Left ventricle myocardium inferior (tissue), 1 donor: ENCODE measurements at places on chromosomes 3 and 15.

DNA sequence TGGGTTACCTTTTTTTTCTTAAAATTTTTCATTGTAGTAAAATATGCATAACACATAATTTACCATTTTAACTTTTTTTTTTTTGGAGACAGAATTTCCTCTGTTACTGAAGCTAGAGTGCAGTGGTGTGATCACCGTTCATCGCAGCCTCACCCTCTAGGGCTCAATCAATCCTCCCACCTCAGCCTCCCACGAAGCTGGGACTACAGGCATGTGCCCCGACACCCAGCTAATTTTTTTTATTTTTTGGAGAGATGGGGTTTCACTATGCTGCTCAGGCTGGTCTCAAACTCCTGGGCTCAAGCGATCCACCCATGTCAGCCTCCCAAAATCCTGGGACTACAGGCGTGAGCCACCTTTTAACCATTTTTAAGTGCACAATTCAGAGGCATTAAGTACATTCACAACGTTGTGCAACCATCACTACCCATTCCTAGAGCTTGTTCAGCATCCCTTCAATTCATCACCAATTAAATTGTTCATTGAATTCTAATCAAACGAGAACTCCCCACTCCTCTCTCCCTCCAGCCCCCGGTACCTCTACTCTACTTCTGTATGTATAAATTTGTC lies 44.6 kb downstream of the BHLHE40 start:
- no peak for DNase-seq

DNA sequence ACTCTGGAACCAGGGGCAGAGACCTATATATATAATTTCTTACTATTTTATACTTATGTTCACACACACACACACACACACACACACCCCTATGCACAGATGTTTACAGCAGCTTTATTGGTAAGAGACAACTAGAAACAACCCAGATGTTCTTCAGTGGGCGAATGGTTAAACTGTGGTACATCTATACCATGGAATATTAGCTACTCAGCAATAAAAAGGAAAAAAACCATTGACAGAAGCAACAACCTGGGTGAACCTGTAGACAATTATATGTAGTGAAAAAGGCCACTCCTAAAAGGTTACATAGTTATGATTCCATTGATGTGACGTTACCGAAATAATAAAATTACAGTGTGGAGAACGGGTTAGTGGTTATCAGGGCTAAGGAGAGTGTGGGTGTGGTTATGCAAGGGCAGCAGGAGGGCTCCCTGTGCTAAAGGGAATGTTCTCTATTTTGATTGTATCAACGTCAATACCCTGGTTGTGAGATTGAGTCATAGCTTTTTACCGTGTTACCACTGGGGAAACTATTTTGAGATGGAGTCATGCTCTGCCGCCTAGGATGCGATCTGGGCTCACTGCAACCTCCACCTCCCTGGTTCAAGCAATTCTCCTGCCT lies 85.5 kb downstream of the FLNB start:
- no peak for DNase-seq

DNA sequence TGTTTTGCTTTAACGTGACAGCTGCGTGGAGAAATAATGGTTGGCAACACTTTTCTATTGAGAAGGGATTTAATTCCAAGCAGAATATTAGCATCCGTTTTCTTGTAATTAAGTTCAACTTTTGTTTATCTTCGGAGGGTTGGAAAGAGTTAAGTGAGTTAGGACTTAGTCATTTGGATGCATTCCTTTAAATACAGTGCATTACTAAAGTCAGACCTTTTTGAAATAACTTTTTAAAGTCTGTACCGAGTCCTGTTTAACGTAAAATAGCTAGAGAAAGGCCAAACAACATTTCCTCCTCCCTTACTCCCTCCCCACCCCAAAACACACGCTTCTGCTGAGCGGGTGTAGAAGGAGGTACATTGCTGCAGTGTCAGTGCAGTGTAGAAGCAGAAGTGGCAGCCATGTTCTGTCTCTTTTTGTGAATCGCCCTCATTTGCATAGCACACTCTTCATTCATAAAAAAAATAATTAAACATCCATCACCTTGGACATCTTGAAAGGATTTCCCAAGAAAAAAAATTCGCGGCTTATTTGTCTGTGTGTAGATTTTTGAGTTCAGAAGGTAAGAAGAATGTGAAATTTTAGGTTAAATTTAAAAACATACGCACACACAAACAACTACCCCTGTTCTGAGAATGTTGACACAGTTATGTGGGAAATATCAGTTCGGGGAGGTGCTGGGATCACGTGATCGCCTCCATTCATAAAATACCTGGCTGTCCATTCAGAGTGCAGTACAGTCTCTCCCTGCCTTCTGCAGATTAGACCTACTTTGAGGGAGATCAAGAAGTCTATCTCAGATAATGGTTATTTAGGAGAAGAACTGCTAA lies 1.6 kb downstream of the SPRED1 start:
- DNase-seq, result no peak

DNA sequence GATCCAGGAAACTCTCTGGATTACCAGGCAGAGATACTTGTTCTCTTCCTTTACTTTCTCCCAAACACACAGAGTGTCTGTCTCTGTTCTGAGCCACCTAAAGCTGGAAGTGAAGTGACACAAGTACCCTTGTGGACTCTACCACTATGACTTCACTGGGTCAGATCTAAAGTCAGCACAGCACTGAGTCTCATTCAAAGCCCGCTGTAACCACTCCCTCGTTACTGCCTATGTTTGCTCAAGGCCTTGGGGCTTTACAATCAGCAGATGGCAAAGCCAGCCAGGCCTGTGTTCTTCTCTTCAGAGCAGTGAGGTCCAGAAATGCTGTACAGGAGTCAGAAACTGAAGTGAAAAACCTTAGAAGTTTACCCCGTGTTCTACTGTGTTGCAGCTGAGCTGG lies 588.3 kb upstream of the SEMA6D start:
- DNase-seq, result no peak

DNA sequence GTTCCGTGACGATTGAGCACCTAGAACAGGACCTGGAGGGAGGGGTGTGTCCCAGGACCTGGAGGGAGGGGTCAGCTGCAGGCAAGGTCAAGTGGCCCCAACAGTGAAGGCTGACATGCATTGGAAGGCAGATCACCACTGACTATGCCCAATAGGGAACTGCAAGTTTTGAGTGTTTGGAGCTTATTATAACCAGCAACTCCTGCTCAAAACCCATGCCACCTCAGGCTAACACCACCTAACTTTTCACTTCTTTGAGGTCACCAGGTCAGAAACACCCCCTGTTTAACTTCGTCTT lies 93.1 kb downstream of the MYLK start:
- DNase-seq, result no peak

GRCh38 chr15:60554494-60554893 lies 75.6 kb upstream of the ICE2 start:
- DNase-seq, result no peak

GRCh38 chr3:67094167-67094566 lies 96.1 kb downstream of the KBTBD8 start:
- DNase-seq, result no peak

GRCh38 chr3:151673974-151674373 lies 59.8 kb upstream of the AADACL2 start:
- no peak for DNase-seq

- no peak for DNase-seq
These were observed 458.1 kb upstream of the NR2F2 start for GRCh38 chr15:95872366-95872771.

DNA sequence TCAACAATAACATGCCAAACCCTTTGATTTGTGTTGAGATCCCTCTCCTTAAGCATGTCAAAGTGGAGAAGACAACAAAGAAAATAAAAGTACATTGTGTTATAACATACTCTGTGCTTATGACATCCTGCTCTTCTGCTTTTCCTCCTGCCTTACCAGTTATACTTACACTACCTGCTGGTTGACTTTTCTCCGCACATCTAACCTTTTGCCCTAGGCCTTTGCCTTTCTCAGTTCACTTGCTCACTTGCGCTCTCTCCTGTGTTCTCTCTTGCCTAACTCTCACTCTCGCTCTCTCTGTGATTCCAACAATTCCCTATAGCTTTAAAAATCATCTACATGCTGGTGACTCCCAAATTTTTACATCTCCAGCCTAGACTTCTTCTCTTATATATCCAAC lies 5.7 kb downstream of the DNAH12 start:
- no peak for DNase-seq

DNA sequence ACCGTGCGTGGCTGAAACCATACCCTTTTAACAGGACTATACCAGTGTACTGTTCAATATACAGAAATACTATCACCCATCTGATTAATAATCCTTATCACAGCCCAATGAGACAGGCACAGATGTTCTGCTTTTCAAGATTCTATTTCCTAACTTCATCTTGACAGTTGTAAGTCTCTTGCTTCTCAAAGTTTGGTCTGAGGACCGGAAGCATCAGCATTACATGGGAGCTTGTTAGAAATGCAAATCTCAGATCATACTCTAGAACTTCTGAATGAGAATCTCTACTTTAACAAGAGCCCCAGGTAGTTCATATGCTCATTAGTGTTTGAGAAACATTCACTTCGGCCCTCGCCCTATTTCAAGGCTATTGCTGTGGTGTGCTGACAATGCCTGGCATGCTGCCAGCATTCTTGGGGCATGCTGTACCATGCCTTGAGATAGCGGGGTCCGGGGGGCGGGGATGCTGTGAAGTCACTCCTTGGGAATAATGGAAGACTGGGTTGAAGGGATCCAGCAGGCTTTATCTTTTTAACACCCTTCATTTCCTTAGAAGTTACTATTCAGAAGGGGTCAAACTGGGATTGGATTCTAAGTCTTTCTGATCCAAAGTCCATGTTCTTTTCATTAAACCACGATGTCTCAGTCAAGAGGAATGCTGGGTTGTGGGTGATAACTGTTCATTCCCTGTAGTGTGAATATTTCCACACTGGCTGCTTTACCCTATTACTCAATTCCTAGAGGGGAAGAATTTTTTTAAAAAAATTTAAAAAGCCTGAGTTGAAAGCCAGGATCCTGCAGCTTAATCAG lies 194.7 kb downstream of the LPP start:
- peak; percentile 84 for DNase-seq

DNA sequence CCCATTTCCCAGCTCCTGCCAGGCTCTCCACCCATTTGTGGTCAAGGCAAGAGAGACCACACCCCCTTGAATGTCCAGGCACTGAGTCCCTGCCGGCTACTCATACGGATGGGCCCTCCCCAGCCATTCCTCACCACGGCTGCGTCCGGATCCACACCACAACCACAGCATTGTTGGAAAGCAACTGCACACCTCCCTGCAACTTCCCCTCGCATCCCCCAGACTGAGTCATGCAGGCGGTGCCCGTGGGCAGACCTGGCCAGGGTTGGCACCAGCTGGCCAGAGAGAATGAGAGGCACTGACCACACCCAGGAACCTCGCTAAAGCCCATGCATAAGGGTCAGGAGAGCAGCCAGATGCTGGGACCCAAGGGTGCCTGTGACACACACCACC lies 30.5 kb downstream of the LOXL1 start:
- no peak for DNase-seq

DNA sequence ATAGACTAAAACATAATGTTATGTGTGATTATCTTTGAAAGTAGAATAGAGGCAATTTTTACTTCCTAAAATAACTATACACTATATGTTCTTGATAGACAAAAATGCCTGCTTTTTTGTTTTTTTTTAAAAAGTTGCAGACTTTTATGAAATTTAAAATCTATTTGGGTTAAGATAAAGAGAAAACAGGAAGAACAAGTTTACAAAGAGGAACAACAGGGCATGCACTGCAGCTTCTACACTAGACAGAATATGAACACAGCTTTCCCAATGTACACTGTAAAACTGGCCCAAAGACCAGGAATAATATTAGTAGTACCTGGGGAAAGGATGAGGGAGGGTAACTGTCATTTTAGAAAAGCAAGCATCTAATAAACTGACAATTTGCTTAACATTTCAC lies 53.7 kb downstream of the NR1I2 start:
- no peak for DNase-seq

DNA sequence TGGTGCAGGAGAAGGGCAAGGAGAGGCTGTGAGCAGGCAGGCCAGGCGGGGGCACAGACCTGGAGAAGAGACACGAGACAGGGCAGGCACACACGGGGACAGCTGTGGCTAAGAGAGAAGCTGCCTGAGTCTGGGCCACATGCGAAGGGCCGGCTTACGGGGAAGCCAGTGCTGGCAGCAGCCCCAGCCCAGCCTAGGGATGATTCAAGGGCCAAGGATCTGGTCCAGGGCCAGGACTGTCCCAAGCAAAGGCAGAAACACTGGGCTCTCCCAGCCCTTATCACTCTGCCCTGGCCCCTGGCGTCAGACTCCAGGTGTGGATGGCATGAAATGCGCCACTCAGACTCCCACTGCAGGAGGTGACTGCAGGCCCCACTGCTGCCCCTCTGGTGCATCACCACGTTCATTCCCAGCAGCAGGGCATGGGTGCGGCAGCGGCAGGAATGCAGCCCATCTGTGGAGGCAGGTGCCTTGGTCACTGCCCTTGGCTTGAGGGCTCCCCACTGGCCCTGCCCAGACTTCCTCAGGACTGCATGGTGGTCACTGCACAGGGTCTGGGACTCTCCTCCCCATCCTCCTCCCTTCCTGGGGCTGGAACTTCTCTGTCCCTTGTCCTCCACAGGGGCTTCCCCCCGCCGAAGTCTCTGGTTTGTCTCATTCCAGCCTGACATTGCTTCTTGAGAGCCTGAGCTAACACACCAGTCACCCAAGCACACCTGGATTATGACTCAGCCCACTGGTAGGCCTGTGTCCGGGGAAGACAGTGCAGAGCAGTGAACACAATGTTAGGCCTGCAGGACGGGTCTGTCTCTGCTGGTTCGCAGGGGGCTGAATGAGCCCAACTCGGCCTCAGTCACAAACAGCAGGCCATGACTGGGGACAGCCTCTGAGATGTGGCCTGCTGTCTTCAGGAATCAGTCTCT lies 69.3 kb downstream of the TBC1D2B start:
- peak; percentile 80 for DNase-seq

DNA sequence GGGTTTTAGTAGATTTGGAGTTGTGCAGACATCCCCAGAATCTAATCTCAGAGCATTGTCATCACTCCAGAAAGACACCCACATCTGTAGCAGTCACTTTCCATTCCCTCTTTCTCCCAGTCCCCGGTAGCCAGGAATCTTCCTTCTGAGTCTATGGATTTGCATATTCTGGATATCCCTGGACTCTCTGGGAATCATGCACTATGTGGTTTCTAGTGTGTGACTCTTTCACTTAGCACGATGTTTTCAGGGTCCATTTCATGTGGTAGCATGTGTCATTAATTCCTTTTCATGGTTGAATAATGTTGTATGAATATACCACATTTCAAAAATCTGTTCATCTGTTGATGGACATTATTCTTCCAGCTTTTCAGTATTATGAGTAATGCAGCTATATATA lies 29.3 kb downstream of the FBLN2 start:
- no peak for DNase-seq

GRCh38 chr15:41927536-41927935 lies 33.7 kb upstream of the SPTBN5 start:
- no peak for DNase-seq

- DNase-seq, result no peak
These were observed 8.3 kb downstream of the STARD5 start for GRCh38 chr15:81315452-81316175.

DNA sequence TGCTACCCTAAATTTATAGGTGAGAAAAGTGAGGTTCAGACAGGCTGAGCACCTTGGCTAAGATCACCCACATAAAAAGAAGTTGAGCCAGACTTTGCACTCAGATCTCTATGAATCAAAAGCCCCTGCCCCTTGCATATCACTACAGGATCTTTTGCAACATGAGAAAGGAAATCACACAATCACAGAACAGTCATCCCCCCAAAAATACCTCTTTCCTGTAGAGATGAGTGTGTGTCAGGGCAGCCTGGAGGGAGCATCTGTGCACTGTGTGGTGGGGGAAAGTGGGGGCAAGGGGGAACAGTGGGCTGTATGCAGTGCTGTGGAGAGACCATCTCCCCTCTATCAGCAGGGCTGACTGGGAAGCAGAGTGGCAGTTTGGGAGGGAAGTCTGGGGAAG lies 46.6 kb downstream of the EPHB3 start:
- DNase-seq, result no peak
